Naive B cell (primary cell): ENCODE measurements at places on chromosomes 5 and 9. TPM values are rescaled to one million over a fixed set of nuclear protein-coding genes. Genes with fewer than 3 reads are reported as not detected.

Gene PRDM9
- polyA plus RNA-seq = not detected

Gene C5orf46
- not detected for polyA plus RNA-seq

- H3K4me1 ChIP-seq = no peaks in the 10 kb centered on the region
- H3K27me3 ChIP-seq = no peaks in the 10 kb centered on the region
- no peak for DNase-seq
These were observed 480.2 kb downstream of the RASEF start for GRCh38 chr9:82582693-82583092.

Gene ECM2
- polyA plus RNA-seq = 0.09 TPM

DNA sequence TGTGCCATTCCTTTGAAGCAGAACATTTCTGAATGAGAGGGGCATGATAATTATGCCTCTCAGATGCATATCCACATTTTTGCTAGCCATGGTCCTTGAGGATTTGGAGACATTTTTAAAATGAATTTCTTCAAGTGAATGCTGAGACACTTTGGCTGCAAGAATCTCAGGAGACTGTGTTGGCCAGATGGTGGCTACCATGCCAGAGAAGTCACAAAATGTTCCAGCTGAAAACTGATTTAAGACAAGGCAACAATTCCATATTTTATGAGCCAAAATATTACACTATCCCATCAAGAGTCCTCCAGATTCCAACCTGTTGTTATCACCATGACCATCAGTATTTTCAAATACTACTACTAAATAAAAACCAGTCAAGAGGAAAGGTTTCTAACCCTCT is 859.5 kb upstream of the DMAC1 start:
- H3K36me3 ChIP-seq = no peaks in the 10 kb centered on the region
- H3K27me3 ChIP-seq = no peaks in the 10 kb centered on the region
- H3K4me3 ChIP-seq = no peak overlapping the region
- DNase-seq = no peak
- H3K27ac ChIP-seq = no peak overlapping the region

DNA sequence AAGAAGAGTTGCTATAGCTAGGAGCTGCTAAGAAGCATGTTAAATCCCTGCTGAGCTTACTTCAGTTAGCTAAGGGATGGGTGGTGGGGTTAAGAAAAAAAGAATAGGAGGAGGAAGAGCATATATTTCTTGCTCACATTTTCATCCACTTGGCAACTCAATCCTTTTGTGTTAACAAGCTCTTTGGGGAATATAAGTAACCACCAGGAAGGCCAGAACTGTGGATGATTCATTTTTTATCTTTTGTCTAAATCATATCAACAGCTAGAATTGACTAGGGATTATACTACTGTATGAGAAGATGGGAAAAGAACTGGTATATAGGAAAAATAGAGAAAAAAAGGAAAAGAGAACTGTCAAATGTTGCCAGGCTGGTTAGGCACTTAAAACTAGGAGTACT is 555.3 kb upstream of the ARRDC3 start:
- no peak overlapping the region for H3K4me3 ChIP-seq
- no peaks in the 10 kb centered on the region for H3K4me1 ChIP-seq

DNA sequence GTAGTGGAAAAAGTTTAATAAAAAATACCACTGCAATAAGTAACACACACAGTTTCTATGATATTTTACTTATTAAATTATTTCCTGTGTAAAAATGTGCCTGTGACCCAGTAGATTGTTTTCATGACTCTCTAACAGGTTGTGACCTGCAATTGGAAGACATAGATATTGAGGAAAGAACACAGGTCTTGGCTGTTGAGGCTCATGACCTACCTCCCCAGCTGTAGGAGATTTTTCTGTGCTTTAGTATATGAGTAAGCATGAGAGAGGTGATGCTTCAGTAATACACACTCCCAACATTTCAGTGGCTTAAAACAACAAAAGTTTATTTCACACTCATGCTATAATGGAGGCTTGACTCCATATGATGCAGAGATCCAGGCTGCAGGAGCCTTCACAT is 47.3 kb upstream of the TNC start:
- H3K27me3 ChIP-seq = peaks cover 38% of the 10 kb centered on the region
- DNase-seq = no peak
- no peak overlapping the region for H3K4me3 ChIP-seq
- no peak overlapping the region for H3K27ac ChIP-seq

Gene LIX1
- 1.7 TPM for polyA plus RNA-seq

Gene ZFP2
- 0.71 TPM for polyA plus RNA-seq

DNA sequence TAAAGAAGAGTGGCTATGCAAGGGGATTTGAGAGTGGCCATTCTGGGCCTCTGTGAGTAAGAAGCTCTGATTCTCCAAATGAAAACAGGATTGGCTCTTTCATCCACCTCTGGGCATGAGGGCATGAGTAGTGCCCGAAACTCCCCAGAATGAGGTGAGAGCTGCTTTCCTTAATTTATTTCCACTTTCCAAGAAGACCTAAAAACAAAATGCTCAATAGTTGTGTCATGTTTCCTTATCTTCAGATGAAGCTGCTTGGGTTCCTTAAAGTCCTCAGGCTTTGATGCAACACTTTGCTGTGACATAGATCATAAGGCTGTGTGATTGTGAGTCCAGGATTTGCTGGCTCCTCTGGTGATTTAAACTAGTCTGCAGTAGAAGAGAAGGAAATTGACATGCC is 3.1 kb upstream of the ZCCHC10 start:
- H3K36me3 ChIP-seq = peaks cover under 1% of the 10 kb centered on the region
- no peaks in the 10 kb centered on the region for H3K27me3 ChIP-seq
- no peak overlapping the region for H3K4me3 ChIP-seq
- no peak for DNase-seq

Gene DAPK1
- polyA plus RNA-seq = 0.16 TPM

Gene DBH
- polyA plus RNA-seq = not detected

- H3K4me3 ChIP-seq = no peak overlapping the region
- no peaks in the 10 kb centered on the region for H3K4me1 ChIP-seq
- no peaks in the 10 kb centered on the region for H3K36me3 ChIP-seq
- DNase-seq = no peak
These were observed 923.8 kb upstream of the CDH9 start for GRCh38 chr5:27962198-27962597.

GRCh38 chr9:16484744-16485143 is 385.7 kb downstream of the BNC2 start:
- H3K27me3 ChIP-seq = no peaks in the 10 kb centered on the region
- no peak for DNase-seq
- no peak overlapping the region for H3K27ac ChIP-seq
- no peak overlapping the region for H3K4me3 ChIP-seq
- no peaks in the 10 kb centered on the region for H3K36me3 ChIP-seq

DNA sequence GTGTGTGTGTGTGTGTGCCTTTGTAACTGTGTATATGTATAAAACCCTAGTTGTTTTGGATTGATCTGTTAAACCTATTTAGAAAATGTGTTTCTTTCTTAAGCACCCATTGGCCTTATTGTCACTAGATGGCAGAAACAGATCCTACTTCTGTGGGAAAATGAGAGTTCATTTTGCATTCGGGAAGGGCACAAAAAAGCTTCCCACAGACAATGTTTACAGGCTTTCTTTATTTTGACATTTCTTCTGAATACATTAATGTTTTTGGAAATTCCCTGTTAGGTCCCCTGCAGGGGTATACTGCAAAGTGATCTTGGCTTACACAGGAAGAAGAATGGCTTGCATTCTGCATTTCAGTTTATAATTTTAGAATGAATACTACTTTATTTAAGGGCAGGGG is 481.8 kb upstream of the ARRDC3 start:
- H3K4me1 ChIP-seq = no peaks in the 10 kb centered on the region
- DNase-seq = no peak
- H3K36me3 ChIP-seq = no peaks in the 10 kb centered on the region
- no peak overlapping the region for H3K27ac ChIP-seq
- H3K4me3 ChIP-seq = no peak overlapping the region
- H3K27me3 ChIP-seq = no peaks in the 10 kb centered on the region

Gene PHF24
- not detected for polyA plus RNA-seq

DNA sequence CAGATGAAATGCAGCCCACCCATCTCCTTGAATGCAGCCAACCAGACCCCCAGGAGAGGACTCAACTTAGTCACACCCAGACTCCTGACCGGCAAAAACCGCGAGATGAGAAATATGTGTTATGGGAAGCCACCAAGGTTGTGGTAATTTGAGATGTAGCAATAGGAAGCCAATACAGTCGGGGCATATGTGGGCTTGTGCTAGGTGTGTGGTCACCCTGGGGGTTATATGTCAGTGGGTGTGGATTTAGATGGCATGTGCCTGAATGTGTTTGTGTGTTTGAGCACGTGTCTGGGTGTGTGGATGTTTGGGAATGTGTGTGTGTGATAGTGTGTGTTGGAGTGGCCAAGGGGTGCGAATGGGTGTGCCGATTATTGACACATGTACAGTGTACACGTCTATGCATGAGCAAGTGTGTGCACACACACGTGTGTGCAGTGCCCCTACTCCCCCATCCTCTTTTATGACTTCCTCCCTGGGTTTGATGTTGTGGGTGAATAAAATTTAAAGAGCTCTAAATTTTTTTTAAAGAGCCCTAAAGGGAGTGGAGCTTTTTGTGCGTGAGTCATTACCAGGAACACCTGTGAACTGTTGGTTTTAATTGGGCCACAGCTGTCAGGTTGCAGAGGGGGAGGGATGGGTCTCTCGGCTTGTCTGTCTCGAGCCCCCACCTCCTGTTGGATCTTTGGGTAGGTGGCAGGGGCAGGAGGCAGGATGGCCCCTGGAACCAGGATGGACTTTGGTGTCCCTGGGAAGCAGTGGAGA is 86.8 kb downstream of the LHX2 start:
- no peak overlapping the region for H3K27ac ChIP-seq
- no peaks in the 10 kb centered on the region for H3K36me3 ChIP-seq
- DNase-seq = no peak
- H3K4me3 ChIP-seq = no peak overlapping the region
- H3K4me1 ChIP-seq = peaks cover 1% of the 10 kb centered on the region
- peaks cover 57% of the 10 kb centered on the region for H3K27me3 ChIP-seq
